ENCODE measurements at places on chromosomes 4 and X. TPM values are rescaled to one million over a fixed set of nuclear protein-coding genes. Genes with fewer than 3 reads are reported as not detected.
A peak's percentile ranks its signal among the peaks of the same experiment; 100 is the strongest.

- H3K27me3 ChIP-seq: no peaks in the 10 kb centered on the region
- peak overlapping the region; percentile 71 for H3K4me3 ChIP-seq
- no peak overlapping the region for H3K27ac ChIP-seq
Observed at GRCh38 chr4:89110541-89110985, 770 bp upstream of the TIGD2 start.

- no peak overlapping the region for H3K4me3 ChIP-seq
- no peaks in the 10 kb centered on the region for H3K36me3 ChIP-seq
- no peaks in the 10 kb centered on the region for H3K4me1 ChIP-seq
Observed at GRCh38 chr4:16055471-16055870, 28.4 kb downstream of the PROM1 start.

- no peaks in the 10 kb centered on the region for H3K4me1 ChIP-seq
- no peaks in the 10 kb centered on the region for H3K27me3 ChIP-seq
- H3K27ac ChIP-seq: no peak overlapping the region
Observed at GRCh38 chr4:139402436-139402835, 51.5 kb upstream of the RAB33B start.

GRCh38 chr4:74453037-74453635 is 8.2 kb downstream of the AREG start:
- no peak overlapping the region for H3K4me3 ChIP-seq
- no peaks in the 10 kb centered on the region for H3K36me3 ChIP-seq
- no peak overlapping the region for H3K27ac ChIP-seq
- no peaks in the 10 kb centered on the region for H3K4me1 ChIP-seq

DNA sequence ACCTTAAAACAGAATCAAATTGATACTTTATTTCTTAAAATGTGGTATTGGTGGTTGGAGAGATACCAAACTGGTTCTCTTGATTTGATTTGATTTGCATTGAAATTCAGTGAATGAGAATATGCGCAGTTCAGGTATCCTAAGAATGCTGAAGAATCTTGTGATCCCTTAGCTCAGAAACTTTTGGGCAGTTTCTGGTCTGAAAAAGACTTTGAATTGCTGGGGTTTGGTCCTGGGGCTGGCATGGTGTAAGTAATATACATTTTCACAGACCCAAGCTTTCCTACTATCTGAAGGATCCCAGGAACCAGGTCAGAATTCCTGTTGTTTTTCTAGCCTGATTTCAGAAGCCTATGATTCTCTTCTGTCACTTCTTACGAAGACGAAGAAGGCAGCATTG is 6.6 kb downstream of the RAB33B start:
- no peaks in the 10 kb centered on the region for H3K27me3 ChIP-seq
- peaks cover 10% of the 10 kb centered on the region for H3K4me1 ChIP-seq
- no peak for DNase-seq

DNA sequence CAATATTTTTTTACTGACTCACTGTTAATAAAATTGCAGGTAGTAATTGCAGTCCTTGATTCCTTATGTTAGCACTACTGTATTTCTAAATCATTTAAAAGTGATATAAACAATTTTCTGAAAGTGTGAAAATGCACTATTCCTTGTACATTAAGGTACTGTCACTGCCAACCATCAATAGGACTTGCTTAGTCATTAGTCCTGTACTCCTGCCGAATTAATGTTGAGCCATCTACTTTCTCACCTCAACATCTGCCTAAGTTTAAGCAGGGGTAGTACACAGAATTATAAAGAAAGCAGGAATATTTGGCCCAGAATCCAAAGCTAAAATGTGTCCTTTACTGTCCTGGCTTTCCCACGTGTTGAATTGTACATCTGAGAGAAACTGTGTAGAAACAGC is 87.0 kb upstream of the TRPC3 start:
- no peak for DNase-seq
- H3K4me1 ChIP-seq: no peaks in the 10 kb centered on the region
- no peaks in the 10 kb centered on the region for H3K27me3 ChIP-seq

DNA sequence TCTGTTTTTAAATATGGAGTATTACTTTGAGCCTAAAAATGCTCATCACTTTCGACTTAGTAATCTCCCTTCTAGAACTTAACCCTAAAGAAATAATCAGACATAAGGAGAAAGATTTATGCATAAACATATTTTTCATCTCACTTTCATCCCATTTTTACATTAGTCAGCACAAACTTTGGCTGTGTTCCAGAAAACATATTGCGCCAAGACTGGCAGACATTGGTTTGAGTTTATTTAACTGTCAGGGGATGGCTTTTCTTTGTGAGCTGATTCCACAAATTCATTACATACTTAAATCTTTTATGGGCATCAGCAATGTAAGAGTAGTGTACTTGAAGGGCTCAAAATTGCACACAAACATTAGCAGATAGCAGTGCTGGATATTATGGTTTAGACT is 23.7 kb downstream of the MAOA start:
- DNase-seq: no peak
- no peak overlapping the region for H3K27ac ChIP-seq
- no peaks in the 10 kb centered on the region for H3K4me1 ChIP-seq

DNA sequence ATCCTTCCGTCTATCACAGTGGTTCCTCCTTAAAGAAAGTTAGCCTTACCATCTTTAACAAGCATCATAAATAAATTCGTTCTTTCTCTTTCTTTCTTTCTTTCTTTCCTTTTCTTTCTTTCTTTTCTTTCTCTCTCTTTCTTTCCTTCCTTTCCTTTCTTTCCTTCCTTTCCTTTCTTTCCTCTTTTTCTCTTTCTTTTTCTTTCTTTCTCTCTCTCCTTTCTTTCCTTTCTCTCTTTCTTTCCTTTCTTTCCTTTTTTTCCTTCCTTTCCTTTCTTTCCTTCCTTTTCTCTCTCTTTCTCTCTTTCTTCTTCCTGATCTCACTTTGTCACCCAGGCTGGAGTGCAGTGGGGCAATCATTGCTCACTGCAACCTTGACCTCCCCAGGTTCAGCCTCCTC is 60.4 kb downstream of the ENPP6 start:
- H3K4me3 ChIP-seq: no peak overlapping the region
- H3K4me1 ChIP-seq: no peaks in the 10 kb centered on the region
- no peak for DNase-seq
- no peaks in the 10 kb centered on the region for H3K36me3 ChIP-seq

- no peak for DNase-seq
- H3K27ac ChIP-seq: no peak overlapping the region
- H3K4me1 ChIP-seq: no peaks in the 10 kb centered on the region
- H3K36me3 ChIP-seq: no peaks in the 10 kb centered on the region
- H3K4me3 ChIP-seq: no peak overlapping the region
- no peaks in the 10 kb centered on the region for H3K27me3 ChIP-seq
Observed at GRCh38 chr4:91325495-91325894, 978.3 kb upstream of the GRID2 start.

DNA sequence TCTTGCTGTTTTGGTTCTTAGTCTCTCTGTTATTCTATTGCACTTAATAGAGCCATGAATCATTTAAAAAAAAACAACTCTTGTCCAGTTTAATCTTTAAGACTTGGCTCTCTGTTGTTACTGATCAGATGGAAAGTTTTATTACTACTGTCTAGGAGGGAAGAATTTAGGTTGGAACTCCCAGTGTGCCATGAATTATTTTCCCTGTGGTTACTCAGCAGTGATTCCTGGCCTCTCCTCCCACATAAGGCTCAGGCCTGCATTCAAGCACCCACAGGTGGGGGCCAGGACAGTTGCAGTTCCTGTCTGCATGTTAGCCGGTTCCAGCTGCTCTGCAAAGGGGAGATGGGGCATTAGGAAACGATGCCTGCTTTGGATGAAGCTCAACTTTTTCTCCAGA is 29.8 kb upstream of the ESX1 start:
- no peaks in the 10 kb centered on the region for H3K36me3 ChIP-seq
- H3K27ac ChIP-seq: no peak overlapping the region
- H3K27me3 ChIP-seq: peaks cover 3% of the 10 kb centered on the region
- H3K4me3 ChIP-seq: no peak overlapping the region

DNA sequence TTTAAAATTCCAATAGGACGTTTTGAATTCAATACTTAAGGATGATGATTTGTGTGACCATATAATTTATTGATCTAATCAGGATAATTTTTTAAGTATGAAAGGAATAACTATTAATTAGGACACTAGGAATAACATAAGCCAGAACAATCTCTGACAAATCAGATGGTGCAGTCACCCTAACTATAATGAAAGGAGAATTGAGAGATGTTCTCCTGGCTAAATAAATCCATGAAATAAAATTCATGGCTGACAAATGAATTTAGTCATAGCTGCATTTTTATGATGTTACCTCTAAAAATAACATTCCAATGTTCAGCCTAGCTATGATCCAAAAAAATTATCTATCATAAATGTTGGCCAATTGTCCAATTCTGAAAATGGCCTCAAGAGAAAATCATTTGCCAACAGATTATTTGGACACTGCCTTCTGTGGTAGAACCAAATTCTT is 190.6 kb upstream of the NEIL3 start:
- no peaks in the 10 kb centered on the region for H3K27me3 ChIP-seq
- no peak overlapping the region for H3K27ac ChIP-seq
- H3K4me1 ChIP-seq: no peaks in the 10 kb centered on the region
- no peaks in the 10 kb centered on the region for H3K36me3 ChIP-seq

DNA sequence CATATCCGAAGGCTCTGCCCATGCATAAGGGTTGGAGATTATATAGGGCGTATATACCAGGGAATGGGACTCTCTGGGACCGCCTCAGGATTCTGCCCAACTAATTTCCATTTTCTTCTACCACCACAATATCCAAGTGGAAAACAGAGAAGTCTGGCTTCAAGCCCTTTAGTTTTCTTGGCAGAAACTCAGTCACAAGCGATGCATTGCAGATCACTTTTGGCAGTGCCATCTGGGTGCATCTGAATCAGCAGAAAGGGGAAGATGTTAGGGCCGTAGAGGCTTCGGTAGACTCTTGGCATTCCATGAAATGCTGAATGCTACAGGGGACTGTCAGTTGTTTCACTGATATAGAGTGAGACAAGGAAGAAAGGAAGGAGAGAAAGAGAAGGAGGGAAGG is 94.1 kb upstream of the FAM9B start:
- DNase-seq: no peak
- no peaks in the 10 kb centered on the region for H3K36me3 ChIP-seq
- H3K27ac ChIP-seq: no peak overlapping the region
- no peak overlapping the region for H3K4me3 ChIP-seq
- H3K4me1 ChIP-seq: no peaks in the 10 kb centered on the region
- H3K27me3 ChIP-seq: no peaks in the 10 kb centered on the region

- H3K4me1 ChIP-seq: no peaks in the 10 kb centered on the region
- H3K4me3 ChIP-seq: no peak overlapping the region
- peaks cover 20% of the 10 kb centered on the region for H3K36me3 ChIP-seq
- DNase-seq: no peak
- H3K27ac ChIP-seq: no peak overlapping the region
Observed at GRCh38 chr4:55447831-55448230, 52.1 kb downstream of the TMEM165 start.

DNA sequence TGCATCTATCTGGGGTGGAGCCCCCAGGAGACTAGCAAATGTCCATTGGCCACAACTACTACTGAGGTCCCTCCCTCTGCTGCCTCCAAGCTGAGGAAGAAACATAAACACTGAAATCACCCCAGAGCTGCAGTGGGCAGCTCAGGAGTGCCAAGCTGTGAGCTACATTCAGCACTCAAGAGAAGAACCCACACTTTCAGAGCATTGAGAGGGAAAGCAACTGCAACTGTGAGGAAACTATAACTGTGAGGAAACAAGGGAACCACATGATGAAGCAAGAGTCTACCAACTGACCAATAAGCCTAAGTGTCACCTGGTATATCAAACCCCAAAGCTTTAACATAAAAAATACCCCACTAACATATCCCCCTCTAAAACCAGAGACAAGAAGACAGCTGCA is 373.5 kb upstream of the TACR3 start:
- no peaks in the 10 kb centered on the region for H3K27me3 ChIP-seq
- DNase-seq: no peak
- H3K36me3 ChIP-seq: no peaks in the 10 kb centered on the region
- no peaks in the 10 kb centered on the region for H3K4me1 ChIP-seq

DNA sequence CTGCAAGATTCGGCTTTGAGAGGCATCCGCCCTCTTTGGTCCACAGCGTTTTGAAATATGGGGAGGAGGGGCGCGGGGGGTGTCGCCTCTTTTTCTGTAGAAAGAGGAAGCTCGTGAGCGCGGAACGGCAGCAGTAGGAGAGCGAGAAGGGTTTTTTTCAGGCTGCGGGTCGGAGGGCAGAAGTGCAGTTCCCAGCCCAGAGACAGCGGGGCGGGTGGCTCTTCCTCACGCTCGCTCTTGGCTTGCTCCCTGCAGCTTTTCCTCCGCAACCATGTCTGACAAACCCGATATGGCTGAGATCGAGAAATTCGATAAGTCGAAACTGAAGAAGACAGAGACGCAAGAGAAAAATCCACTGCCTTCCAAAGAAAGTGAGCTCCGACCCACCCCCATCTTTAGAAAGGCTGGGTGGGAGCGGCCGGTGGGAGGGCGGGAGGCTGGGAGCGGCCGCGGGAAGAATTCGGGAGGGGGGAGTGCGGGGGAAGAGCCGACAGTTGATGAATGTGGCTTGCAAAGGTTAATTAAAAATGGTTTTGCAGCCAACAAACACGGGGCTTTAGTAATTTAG is 1.2 kb downstream of the TMSB4X start:
- H3K27ac ChIP-seq: peak overlapping the region; percentile 85
- peaks cover 12% of the 10 kb centered on the region for H3K4me1 ChIP-seq
- peak overlapping the region; percentile 80 for H3K4me3 ChIP-seq
- no peaks in the 10 kb centered on the region for H3K27me3 ChIP-seq
- no peaks in the 10 kb centered on the region for H3K36me3 ChIP-seq

DNA sequence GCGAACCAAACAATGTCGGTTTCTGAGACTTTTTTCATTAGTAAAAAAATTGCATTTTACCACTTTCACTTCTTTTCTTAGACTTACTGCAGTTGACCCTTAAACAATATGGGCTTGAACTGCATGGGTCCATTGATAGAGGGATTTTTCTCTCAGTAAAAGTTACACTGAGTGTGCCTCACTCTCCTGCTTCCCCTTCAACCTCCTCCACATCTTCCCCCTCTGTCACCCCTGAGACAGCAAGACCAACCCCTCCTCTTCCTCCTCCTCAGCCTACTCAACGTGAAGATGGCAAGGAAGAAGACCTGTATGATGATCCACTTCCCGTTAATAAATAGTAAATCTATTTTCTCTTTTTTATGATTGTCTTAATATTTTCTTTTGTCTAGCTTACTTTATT is 43.4 kb downstream of the TEC start:
- H3K27me3 ChIP-seq: no peaks in the 10 kb centered on the region
- no peak for DNase-seq
- H3K27ac ChIP-seq: no peak overlapping the region
- no peaks in the 10 kb centered on the region for H3K36me3 ChIP-seq
- no peak overlapping the region for H3K4me3 ChIP-seq
- H3K4me1 ChIP-seq: no peaks in the 10 kb centered on the region

- no peak overlapping the region for H3K27ac ChIP-seq
- no peak for DNase-seq
- H3K4me1 ChIP-seq: peaks cover 6% of the 10 kb centered on the region
- no peak overlapping the region for H3K4me3 ChIP-seq
- H3K27me3 ChIP-seq: no peaks in the 10 kb centered on the region
Observed at GRCh38 chrX:12961196-12961718, 13.7 kb upstream of the TMSB4X start.

The SH2D1A gene
- 0.21 TPM for total RNA-seq

The SLC10A4 gene
- total RNA-seq: 1.2 TPM

The CCDC110 gene
- total RNA-seq: 0.05 TPM

The CEP135 gene
- total RNA-seq: 9.5 TPM

The GABRG1 gene
- total RNA-seq: not detected
